NCI-H524 treated with DMSO at 0.1 percent for 48 hours (cell line): ENCODE measurements at places on chromosomes 1 and 21.
A peak's percentile ranks its signal among the peaks of the same experiment; 100 is the strongest.

- DNase-seq: no peak
Measured at GRCh38 chr1:232634096-232634495, 4.2 kb upstream of the SIPA1L2 start.

DNA sequence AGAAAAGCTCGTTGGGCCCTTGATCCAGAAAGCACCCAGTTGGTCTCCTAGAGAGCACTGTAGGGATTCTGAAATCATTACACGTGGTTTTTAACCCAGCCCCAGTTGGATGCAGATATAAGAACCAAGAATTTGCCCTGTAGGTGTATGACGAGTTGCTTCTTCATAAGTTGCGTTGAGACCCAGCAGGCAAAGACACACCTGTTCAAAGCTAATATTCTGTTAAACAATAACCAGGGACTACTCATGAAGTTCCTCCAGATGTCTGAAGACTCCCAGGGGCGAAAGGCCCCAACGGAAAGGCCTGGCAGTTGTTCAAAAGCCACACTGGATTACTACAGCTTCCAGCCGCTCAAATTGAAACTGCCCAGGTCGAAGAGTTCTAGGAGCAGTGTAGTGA, 88.6 kb upstream of the HNRNPU start:
- no peak for DNase-seq

GRCh38 chr1:78688697-78689096, 39.1 kb downstream of the IFI44 start:
- no peak for DNase-seq

DNA sequence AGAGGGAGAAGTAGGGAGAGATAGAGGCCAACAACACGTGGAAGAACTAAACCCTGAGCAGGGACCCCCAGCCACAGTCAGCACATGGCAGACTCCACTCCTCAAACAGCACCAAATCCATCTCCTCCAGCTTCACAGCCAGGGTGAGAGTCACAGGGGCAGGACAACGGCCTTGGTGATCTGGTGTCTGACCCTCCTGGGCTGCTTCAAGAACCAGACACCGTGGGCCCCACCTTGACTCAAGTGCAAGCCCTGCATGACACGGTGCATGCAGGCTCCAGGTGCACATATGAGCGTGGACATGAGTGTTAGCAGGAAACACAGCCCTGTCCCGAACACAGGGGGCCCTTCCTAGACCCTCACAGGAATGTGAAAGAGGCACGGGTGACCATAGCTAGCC, 21.9 kb downstream of the S100A7 start:
- no peak for DNase-seq

DNA sequence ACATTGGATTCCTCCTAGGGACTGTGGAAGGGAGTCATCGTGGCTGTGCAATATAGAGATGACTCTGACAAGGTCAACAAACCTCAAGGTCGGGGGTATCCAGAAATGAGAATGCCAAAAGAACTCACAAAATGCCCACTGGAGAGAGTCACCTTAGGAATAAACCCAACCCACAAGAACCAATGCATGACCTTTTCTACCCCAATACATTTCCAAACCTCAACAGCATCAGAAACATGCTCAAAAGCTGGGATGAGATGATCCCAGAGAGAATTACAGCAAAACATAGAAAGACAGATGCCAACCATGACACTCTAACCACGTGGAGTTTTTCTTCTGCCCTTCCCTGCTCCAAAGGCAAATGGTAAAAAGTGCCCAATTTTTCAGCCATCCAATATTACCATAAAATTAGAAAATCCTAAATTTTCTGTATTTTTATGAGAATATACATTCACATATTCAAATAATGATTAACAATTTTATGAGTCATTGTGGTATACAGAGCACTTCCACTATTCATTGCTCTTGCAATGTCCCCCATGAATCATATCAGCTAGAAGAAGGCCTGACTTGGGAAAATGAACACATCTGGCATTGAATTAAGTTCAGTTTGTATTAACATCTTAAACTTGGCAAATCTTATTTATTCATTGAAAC, 88.2 kb upstream of the PALMD start:
- no peak for DNase-seq

DNA sequence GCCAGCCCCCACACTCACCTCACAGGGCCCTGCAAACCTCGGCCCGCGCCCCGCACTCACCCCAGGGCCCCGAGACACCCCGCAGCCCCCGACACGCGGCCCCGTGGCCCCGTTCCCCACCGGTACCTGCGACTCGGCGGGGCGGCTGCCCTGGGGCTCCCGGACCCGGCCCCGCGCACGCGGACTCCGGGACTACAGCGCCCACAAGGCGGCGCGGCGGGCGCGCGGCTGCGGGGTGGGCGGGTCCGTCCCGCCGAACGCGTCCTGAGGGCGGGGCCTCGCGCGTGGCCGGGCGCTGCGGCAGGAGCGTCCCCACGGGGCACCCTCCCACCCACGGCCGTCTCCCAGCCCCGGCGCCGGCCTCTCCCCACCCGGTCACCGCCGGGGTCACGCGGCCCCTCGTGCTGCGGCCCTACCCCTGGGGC, at the start of gene SLC19A1:
TSS of gene SLC19A1 (minus strand) at position 199 of the 425 bp plus-strand sequence. CDS start 4,481 bp downstream, outside the sequence.
- DNase-seq: no peak

- DNase-seq: no peak
Measured at GRCh38 chr1:57796616-57797015, 372.8 kb upstream of the DAB1 start.

DNA sequence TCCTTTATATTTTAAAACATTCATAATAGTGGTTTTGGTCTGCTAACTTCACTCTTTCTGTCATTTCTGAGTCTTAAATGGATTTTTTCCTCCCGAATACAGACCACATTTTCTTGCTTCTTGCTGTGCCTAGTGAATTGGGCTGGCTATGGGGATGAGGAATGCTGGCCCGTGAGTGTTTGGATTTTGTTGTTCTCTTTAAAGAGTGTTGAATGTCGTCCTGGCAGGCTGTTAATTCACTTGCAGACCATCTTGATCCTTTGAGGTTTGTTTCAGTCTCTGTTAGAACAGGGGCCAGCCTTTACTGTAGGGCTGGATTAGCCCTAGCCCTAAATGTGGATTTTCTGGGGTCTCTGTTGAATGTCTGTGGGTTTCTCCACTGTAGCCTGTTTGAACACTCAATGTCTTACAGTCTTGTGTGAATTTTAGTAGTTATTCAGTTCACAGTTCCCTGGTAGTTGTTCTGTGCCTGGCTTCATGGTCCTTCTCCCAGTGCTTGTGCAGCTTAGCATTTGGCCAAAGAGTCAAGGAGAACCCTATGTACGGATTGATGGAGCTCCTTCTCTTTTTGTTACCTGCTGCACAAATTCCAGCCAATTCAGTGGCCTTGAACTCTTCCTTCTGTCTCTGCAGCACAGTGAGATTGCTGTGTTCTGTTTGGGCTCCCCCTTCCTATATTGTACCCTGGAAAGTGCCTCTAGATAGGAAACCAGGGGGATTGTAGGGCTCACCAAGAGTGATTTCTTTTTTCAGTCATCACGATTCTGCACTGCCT, 95.7 kb downstream of the DYRK1A start:
- no peak for DNase-seq

DNA sequence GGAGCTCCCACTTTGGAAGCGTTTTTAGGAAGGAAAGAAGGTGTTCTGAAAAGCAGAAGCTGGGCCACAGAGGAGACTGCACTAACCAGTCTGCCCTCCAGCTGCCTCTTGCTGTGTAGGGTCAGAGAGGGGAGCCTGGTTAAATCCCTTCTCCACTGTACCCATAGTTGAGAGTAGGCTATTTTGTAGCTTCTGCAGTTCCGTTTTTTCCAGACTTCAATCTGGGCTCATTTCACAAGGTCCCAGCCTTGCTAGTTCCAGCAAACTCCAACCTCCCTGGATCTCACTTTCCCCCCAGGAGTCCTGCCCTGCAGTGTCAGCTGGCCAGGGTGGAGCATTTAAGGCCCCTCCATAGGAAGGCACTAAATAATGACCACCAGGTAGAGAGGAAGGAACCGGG, 11.0 kb downstream of the TNN start:
- no peak for DNase-seq

- peak; percentile 25 for DNase-seq
Measured at GRCh38 chr1:117534995-117535467, 70.8 kb upstream of the TENT5C start.

DNA sequence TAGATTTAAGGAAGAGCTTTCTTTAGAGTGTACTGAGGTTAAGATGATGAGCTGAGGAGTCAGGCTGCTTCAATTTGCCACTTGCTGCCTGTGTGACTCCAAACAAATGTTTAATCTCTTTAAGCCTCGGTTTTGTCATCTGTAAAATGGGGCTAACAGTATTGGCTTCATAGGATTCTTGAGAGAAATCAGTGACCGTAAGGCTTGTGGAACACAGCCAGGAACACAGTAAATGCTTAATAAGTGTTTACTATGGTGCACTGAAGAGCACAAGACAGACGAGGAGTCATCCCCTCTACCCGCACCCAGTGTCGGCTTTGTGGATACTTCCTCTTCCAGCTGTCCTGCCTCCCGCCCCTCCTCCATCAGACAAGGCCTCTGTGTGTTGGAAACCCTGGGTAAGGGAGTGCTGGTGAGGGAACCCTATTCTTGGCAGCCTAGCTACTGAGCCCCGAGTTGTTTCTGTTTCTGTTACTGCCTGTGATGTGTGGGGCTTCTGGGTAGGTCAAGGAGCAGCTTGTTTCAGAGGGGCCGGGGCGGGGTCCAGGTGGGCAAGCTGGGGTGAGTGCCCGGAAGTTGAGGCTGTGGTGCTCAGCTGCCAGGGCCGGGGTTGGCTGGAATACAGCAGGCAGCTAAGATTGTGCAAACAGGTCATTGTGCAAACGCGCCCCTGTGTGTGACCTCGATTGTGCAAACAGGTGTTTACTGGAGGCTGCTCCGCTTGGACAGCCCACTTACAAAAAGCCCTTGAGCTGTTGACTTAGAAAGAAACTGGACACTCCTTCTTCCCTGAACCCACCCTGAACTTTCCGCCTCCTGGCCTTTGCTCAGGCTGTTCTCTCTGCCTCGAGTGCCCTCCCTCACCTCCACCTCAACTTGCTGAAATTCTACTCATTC, 4.0 kb upstream of the CSF3R start:
- no peak for DNase-seq

DNA sequence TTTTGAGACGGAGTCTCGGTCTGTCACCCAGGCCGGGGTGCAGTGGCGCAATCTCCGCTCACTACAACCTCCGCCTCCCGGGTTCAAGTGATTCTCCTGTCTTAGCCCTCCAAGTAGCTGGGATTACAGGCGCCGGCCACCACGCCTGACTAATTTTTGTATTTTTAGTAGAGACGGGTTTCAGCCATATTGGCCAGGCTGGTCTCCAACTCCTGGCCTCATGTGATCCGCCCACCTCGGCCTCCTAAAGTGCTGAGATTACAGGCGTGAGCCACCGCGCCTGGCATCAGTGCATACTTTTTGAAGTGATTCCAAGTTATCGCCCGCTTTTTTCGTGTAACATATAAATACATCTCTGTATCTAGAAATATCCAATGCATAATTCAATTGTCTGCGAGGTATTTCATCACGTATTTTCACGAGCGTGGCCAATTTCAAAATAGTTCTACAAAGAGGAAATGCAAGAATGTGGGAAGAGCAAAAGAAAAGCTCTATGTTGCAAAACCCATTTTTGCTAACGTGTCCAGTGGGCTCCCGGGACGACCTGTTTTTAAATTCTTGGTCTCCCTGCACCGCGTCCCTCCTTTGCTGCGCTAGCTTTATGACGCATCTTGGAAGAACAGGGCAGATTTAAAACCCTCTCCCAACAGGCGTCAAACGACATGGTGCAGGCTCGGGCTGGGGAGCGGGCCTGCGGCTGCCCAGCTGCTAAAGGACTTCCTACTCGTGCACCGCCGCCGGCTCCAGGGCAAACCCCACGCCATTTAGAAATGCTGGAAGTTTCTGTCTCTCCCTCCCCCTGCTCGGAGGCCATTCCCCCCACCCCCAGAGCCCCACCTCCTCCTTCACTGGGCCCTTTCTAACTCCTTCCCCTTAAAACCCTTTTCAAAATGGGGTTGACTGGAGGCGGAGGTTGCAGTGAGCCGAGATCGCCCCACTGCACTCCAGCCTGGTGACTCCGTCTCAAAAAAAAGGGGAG, 923 bp upstream of the IFNGR2 start:
- DNase-seq: no peak

DNA sequence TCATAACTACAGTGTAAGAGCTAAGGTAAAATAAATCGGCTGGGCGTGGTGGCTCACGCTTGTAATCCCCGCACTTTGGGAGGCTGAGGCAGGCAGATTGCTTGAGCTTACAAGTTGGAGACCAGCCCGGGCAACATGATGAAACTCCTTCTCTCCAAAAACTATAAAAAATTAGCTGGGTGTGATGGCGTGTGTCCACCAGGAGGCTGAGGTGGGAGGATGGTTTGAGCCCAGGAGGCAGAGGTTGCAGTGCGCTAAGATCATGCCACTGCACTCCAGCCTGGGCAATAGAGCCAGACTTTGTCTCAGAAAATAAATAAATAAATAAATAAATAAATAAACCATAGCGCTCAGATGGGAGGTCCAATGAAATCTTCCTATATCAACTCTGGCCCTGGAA, 16.7 kb upstream of the FAM110D start:
- no peak for DNase-seq

- DNase-seq: no peak
Measured at GRCh38 chr1:88618331-88618730, 65.7 kb upstream of the PKN2 start.

DNA sequence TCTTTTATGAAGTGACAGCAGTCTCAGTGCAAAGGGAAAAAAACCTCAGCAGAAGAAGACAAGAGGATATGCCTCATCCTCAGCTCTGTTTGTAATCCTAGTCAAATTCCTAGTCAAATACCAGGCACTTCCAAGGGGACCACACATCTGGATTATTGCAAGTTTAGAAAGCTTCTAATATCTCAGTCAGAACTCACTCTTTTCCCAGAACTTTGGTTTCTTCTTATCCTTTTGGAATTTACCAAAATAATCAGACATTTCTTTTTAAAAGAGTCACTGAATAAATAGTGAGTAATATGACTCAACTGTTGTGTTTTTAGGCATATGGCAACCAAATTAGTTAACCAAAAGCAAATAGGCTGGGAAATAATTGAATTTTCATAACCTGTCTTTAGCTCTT, 47.8 kb downstream of the PRRX1 start:
- DNase-seq: no peak

- no peak for DNase-seq
Measured at GRCh38 chr1:160070243-160071163, 543 bp upstream of the KCNJ10 start.

GRCh38 chr1:18652791-18653190, 22.1 kb downstream of the PAX7 start:
- no peak for DNase-seq

DNA sequence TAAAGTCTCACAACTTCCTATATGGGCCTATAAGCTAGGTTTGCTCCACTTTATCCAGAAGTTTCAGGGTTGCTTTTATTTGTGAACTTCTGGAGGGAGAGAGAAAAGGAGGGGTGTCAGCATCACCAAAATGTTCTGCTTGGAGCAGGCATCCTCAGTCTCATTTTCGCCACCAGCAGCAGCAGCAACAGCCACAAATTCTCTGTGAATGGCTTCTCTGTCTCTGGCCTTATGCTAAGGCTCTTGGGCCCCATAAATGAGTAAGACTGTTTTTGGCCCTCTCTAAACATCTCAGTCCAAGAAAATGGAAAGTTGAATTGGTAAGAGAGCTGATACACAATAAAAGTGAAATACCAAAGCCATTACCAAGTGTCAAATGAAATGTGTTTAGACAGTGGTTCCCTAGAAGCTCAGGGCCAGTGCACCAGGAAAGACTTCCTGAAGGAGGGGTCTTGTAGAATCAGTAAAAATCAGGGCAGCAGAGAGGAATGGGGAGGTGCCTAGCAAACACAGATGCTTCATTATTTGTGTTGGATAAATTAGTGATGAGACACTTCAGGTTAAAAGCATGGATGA, 53.0 kb upstream of the SPATA6 start:
- no peak for DNase-seq

- DNase-seq: no peak
Measured at GRCh38 chr1:77550135-77550534, 132.3 kb downstream of the ZZZ3 start.

- DNase-seq: no peak
Measured at GRCh38 chr21:20965816-20966215, 32.4 kb upstream of the NCAM2 start.
